ENCODE measurements at places on chromosomes 16 and 17. TPM values are rescaled to one million over a fixed set of nuclear protein-coding genes. Genes with fewer than 3 reads are reported as not detected.

DNA sequence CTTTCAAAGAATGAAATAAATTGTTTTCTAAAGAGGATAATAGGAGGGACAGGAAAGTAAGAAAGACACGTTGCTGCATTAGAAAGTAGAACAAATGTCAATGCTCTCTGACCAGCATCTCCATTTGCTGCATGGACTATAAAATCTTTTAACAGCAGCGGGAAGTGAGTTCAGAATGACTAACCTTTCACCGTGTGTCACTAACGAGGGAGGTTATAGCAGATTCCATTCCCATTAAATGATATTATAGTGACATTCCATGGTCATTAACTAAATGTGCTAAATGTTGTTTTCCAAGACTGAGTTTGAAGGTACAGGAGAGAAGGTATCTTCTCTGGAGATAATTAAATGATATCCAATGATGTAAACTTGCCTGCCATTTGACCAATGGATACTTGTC, 127.1 kb upstream of the HS3ST3A1 start:
- no peaks in the 10 kb centered on the region for H3K27me3 ChIP-seq
- DNase-seq, result no peak
- no peak overlapping the region for H3K4me3 ChIP-seq
- H3K27ac ChIP-seq, result no peak overlapping the region
- H3K36me3 ChIP-seq, result no peaks in the 10 kb centered on the region

The TEKT1 gene
- total RNA-seq, result not detected

The RUNDC1 gene
- 14.4 TPM for total RNA-seq

GRCh38 chr17:79992649-79993389, 42.9 kb downstream of the TBC1D16 start:
- H3K27ac ChIP-seq, result no peak overlapping the region
- H3K4me1 ChIP-seq, result peaks cover 34% of the 10 kb centered on the region
- H3K27me3 ChIP-seq, result no peaks in the 10 kb centered on the region

DNA sequence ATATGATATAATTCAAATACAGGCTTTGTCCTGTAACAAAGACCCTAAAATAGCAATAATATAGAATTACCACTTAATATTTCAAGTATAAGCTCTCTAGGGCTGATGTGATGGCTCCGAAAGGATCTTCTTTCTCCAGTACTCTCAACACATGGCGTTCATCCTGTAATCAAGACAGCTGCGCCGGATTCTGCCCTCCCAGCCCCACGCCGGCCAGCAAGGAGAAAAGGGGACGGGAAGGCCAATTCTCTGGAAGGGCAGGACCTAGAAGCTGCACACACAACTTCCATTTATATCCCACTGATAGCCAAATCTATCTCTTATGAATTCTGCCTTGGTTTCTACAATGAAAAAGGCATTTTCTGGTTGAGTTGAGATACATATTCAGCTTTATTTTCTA, 32.0 kb downstream of the CCDC182 start:
- no peak overlapping the region for H3K4me3 ChIP-seq
- no peaks in the 10 kb centered on the region for H3K36me3 ChIP-seq
- no peaks in the 10 kb centered on the region for H3K4me1 ChIP-seq

- H3K27me3 ChIP-seq, result no peaks in the 10 kb centered on the region
- no peak for DNase-seq
- H3K36me3 ChIP-seq, result no peaks in the 10 kb centered on the region
- H3K27ac ChIP-seq, result no peak overlapping the region
- H3K4me3 ChIP-seq, result no peak overlapping the region
Measured at GRCh38 chr16:58931436-58931835, 197.3 kb upstream of the GOT2 start.

The PGP gene
- 15.0 TPM for total RNA-seq

DNA sequence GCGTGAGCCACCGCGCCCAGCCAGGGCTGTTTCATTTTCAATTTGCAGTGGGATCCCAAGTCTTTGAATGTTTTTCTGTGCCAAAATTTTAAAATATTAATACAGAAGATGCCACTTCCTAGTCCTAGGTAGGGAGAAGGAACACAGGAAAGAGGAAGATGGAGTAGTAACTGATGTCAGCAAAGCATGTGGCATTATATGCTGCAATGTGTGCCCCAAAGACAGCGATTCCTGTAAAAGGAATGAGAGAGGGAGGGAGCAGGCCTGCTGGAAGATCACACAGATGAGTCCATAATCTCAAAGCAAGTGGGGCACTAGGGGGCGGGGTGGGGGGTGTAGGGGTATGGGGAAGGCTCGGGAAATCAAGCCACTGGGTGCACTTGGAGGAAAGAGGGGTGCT, 23.4 kb upstream of the SSTR2 start:
- H3K27me3 ChIP-seq, result no peaks in the 10 kb centered on the region
- H3K27ac ChIP-seq, result peak overlapping the region; percentile 36
- H3K4me1 ChIP-seq, result no peaks in the 10 kb centered on the region
- DNase-seq, result no peak
- no peak overlapping the region for H3K4me3 ChIP-seq
- H3K36me3 ChIP-seq, result no peaks in the 10 kb centered on the region

DNA sequence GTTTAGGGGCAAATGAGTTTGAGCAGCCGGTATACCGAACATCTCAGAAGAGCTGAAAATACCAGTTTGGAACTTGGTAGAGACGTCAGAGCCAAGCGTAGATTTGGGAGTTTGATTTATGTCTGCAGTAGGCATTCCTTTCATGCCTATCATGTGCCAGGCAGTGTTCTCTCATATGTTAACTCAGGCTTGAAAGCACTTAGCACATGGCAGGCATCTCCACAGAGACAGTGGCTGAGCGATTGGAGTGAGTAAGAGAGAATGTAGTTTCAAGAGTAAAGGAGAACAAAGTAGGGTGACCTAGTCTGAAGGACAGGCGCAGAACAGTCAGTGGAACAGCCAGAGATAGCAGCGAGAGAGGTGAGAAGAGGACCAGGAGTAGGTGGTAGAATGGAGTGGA, 207.0 kb downstream of the FTO start:
- no peaks in the 10 kb centered on the region for H3K27me3 ChIP-seq
- no peak overlapping the region for H3K27ac ChIP-seq
- H3K4me1 ChIP-seq, result peaks cover 16% of the 10 kb centered on the region
- no peak for DNase-seq
- H3K36me3 ChIP-seq, result no peaks in the 10 kb centered on the region

DNA sequence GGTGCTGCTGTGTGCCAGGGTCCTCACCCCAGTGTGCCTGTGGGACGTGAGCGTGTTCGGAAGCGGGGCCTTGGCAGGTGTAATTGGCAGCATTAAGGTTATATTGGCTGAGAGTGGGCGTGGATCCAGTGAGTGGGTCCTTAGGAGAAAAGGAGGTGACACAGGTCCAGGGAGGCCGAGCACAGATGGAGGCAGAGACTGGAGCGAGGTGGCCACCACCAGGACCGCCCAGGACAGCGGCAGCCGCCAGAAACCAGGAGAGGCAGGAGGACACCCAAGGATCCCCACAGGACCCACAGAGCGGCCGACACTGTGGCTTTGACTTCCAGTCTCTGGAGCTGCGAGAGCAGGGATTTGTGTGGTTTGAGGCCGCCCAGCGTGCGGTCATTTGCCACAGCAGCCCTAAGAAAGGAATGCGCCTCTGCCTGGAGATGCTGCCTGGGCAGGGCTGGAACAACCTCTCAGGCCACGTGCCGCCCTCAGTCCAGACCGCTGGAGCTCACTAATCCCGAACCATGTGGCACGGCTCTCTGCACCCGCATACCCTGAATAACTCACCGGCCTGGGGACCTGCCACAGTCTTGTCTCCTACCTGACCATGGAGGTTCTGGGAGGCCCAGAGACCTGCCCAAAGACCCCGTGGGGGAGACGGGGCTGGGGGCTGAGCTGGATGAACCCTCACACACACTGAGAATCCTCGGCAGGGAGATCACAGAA, 45.4 kb downstream of the SOX8 start:
- H3K27me3 ChIP-seq, result peaks cover 28% of the 10 kb centered on the region
- no peak overlapping the region for H3K27ac ChIP-seq
- no peaks in the 10 kb centered on the region for H3K4me1 ChIP-seq
- no peak overlapping the region for H3K4me3 ChIP-seq
- H3K36me3 ChIP-seq, result no peaks in the 10 kb centered on the region

GRCh38 chr16:65294165-65294564, 172.3 kb upstream of the CDH11 start:
- H3K4me1 ChIP-seq, result no peaks in the 10 kb centered on the region
- no peaks in the 10 kb centered on the region for H3K27me3 ChIP-seq
- no peak overlapping the region for H3K27ac ChIP-seq
- H3K4me3 ChIP-seq, result no peak overlapping the region
- no peaks in the 10 kb centered on the region for H3K36me3 ChIP-seq

The BAIAP3 gene
- total RNA-seq, result 3.0 TPM

GRCh38 chr16:66668777-66669444, 27.6 kb downstream of the CMTM4 start:
- no peaks in the 10 kb centered on the region for H3K36me3 ChIP-seq
- no peak for DNase-seq
- no peak overlapping the region for H3K4me3 ChIP-seq
- H3K27me3 ChIP-seq, result no peaks in the 10 kb centered on the region
- no peak overlapping the region for H3K27ac ChIP-seq

DNA sequence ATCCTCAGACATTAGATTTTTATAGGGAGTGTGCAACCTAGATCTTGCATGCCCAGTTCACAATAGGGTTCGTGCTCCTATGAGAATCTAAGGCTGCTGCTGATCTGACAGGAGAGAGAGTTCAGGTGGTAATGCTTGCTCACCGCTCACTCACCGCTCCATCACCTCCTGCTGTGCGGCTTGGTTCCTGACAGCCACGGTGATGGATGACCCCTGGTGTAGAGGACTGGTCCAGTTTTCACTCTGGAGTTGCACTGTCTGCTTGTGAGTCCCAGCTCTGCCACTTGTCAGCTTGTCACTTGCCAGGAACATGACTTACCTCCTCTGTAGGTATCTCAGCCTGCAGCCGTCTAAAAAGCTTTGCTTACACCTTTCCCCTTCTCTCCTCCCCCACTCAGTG, 214.6 kb downstream of the SNX29 start:
- H3K4me3 ChIP-seq, result no peak overlapping the region
- peaks cover 4% of the 10 kb centered on the region for H3K4me1 ChIP-seq
- no peaks in the 10 kb centered on the region for H3K27me3 ChIP-seq

DNA sequence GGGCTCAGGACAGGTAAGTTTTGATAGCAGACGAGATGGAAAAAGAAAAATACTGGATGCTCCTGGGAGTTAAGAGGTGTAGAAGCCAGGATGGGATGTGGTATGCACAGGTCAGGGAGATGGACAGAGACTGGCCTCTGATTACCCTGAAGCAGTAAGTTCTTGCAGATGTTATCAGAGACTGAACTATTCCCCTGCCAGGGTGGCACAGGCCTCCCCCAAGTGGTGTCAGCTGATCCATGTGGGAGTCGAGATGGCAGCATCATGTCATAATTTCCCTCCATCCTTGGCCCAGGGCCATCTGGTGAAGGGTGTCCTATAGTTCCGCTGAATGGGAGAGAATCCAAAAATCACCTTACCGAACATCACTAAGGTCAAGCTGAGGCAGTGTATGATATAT, 14.1 kb upstream of the NKD1 start:
- H3K36me3 ChIP-seq, result no peaks in the 10 kb centered on the region
- no peaks in the 10 kb centered on the region for H3K27me3 ChIP-seq
- H3K4me3 ChIP-seq, result no peak overlapping the region
- no peak for DNase-seq
- H3K27ac ChIP-seq, result no peak overlapping the region

The TBC1D24 gene
- 43.7 TPM for total RNA-seq

The GAST gene
- total RNA-seq, result not detected

The VMP1 gene
- total RNA-seq, result 169 TPM

GRCh38 chr16:31356566-31357323, 1.8 kb downstream of the ITGAX start:
- H3K4me1 ChIP-seq, result no peaks in the 10 kb centered on the region

The CTRB2 gene
- 0.78 TPM for total RNA-seq

DNA sequence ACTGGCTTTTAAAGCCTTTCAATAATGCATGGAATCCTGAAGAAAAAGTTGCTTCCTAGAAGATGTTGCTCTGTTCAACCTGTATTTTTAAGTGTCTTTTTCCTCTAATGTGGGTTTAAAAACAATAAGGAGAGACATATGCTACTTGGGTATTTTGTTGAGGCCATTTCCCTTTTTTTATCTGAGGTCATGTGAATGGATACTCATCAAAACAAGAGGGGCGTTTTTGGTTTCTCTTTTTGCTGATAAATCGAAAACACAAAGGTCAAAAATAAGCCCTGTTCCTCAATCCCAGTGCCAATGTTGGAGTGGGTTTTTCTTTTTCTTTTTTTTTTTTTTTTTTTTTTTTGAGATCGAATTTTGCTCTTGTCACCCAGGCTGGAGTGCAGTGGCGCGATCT, 468.0 kb upstream of the RBFOX1 start:
- H3K27ac ChIP-seq, result no peak overlapping the region
- no peaks in the 10 kb centered on the region for H3K36me3 ChIP-seq
- H3K4me1 ChIP-seq, result no peaks in the 10 kb centered on the region
- H3K27me3 ChIP-seq, result no peaks in the 10 kb centered on the region

GRCh38 chr16:52819405-52819804, 233.3 kb downstream of the CHD9NB start:
- H3K36me3 ChIP-seq, result no peaks in the 10 kb centered on the region
- no peak overlapping the region for H3K27ac ChIP-seq
- no peaks in the 10 kb centered on the region for H3K27me3 ChIP-seq
- no peak overlapping the region for H3K4me3 ChIP-seq
- DNase-seq, result no peak
- H3K4me1 ChIP-seq, result no peaks in the 10 kb centered on the region

DNA sequence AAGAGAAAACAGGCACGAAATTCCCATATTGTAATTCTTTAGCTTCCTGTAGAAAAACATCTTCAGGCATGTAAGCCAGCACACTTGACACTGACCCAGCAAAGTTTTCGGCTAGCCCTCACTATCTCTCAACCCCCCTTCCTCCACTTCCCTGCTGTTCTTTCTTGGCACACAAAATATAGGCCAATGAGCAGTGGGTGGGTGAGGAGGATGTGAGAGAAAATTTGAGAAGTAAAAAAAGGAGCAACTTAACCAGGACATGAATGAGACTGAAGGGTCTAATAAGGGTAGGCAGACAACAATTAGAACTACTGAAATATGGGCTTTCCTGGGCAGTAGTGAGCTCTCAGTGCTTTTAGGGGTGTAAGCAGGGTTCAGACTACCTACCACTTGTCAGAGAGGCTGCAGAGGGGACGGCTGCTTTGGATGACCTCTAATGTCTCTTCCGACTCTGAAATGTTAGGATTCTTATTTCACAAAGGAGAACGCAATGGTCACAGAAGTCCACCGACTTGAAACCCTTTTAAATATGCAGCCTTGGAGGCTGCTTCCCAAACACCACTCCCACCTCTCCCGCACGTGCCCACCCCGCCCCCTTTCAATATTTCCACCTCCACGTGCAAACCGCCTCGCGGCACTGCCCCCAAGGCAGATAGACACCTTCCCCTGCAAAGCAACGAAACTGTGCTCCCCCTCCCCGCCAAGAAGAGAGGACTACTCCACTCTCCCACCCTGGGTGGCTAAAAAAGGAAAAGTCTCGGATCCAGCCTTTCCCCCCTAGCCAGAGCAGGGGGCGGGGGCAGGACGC, 889 bp downstream of the MBTD1 start:
- H3K36me3 ChIP-seq, result peaks cover 32% of the 10 kb centered on the region
- peak overlapping the region; percentile 95 for H3K27ac ChIP-seq
- no peak for DNase-seq
- peaks cover 49% of the 10 kb centered on the region for H3K4me1 ChIP-seq

Data from upper lobe of right lung (tissue), 1 donor.